ENCODE measurements at places on chromosomes 4 and X. TPM values are rescaled to one million over a fixed set of nuclear protein-coding genes. Genes with fewer than 3 reads are reported as not detected.

- H3K36me3 ChIP-seq = no peaks in the 10 kb centered on the region
- H3K27me3 ChIP-seq = no peaks in the 10 kb centered on the region
- no peak overlapping the region for H3K27ac ChIP-seq
- peaks cover 8% of the 10 kb centered on the region for H3K4me1 ChIP-seq
- no peak overlapping the region for H3K4me3 ChIP-seq
- no peak for DNase-seq
Observed at GRCh38 chr4:85828027-85828890, 353.3 kb downstream of the ARHGAP24 start.

The ADGRG2 gene
- not detected for total RNA-seq

The NUDT10 gene
- total RNA-seq = 2.7 TPM

The ENPEP gene
- total RNA-seq = not detected

DNA sequence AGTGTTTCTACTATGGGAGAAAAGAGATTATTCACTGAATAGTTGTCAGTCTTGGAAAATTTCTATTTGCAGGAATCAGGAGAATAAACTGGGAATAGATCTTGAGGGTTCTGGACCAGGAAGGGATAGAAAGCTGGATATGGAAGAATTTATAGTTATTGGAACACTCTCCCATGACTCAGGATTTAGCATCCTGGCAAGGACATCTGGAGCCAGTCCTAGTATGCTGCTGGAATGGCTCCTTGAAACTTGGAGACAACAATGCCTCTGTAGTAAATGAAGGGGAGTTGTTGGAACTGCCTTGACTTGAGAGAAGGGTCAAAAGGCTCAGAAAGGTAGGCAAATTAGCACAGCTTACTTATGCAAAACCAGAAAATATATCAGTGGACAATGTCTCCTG, 23.5 kb upstream of the THOC2 start:
- no peaks in the 10 kb centered on the region for H3K27me3 ChIP-seq
- no peak for DNase-seq
- H3K4me1 ChIP-seq = no peaks in the 10 kb centered on the region
- H3K27ac ChIP-seq = no peak overlapping the region

- no peak overlapping the region for H3K4me3 ChIP-seq
- H3K27me3 ChIP-seq = peaks cover 13% of the 10 kb centered on the region
- DNase-seq = no peak
- no peaks in the 10 kb centered on the region for H3K36me3 ChIP-seq
- H3K27ac ChIP-seq = no peak overlapping the region
Observed at GRCh38 chr4:27154706-27155105, 294.1 kb downstream of the STIM2 start.

The CHRNA9 gene
- 0.22 TPM for total RNA-seq

DNA sequence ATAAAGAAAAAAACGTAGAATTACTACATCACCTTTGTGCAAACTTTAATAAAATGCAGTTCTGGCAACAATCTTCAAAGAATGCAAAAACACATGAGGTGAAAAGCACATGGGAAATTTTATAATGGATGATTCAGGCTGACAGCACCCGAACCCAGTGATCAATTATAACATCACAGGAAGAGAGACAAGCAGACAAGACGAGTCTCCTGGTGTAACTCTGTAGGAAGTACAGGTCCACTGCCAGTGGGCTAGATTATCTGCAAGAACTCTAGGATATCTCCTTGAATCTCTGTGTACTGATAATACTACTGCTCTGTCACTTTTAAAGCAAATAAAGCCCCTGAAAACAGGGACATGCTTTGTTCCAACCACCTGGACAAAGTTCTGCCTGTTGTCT, 58.9 kb upstream of the NXF3 start:
- peaks cover 4% of the 10 kb centered on the region for H3K4me1 ChIP-seq
- no peak for DNase-seq

DNA sequence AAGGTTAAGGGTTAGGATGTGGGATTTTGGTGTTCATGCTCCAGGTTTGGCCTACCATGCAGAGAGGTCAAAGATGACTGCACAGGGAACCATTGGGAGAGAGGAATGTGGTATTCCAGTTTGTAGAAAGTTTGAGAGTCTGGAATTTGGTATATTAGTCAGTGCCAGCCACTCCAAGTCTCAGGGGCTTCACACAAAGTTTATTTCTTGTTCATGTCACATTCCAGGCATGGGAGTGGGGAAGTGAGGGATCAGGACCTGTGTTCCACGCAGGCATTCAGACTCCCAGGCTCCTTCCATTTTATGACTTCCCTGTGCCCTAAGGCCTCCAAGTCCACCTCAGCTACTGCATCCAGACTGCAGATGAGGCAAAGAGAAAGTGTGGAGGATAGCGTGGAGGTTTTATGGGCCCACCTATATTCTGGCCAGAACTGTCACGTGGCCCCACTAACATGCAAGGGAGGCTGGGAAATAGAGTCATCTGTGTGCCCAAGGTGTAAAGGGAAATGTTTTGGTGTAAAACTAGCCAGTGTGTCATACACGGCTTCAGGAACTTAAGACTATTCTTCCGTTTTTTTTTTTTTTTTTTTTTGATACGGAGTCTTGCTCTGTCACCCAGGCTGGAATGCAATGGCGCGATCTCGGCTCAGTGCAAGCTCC, 140.6 kb upstream of the SCML1 start:
- no peak overlapping the region for H3K27ac ChIP-seq
- H3K36me3 ChIP-seq = peaks cover 4% of the 10 kb centered on the region
- peaks cover 4% of the 10 kb centered on the region for H3K27me3 ChIP-seq
- peaks cover 16% of the 10 kb centered on the region for H3K4me1 ChIP-seq
- H3K4me3 ChIP-seq = no peak overlapping the region
- DNase-seq = no peak

- H3K27ac ChIP-seq = peak overlapping the region; percentile 45
- no peak for DNase-seq
- peaks cover 15% of the 10 kb centered on the region for H3K27me3 ChIP-seq
Observed at GRCh38 chr4:89110541-89110985, 770 bp upstream of the TIGD2 start.

DNA sequence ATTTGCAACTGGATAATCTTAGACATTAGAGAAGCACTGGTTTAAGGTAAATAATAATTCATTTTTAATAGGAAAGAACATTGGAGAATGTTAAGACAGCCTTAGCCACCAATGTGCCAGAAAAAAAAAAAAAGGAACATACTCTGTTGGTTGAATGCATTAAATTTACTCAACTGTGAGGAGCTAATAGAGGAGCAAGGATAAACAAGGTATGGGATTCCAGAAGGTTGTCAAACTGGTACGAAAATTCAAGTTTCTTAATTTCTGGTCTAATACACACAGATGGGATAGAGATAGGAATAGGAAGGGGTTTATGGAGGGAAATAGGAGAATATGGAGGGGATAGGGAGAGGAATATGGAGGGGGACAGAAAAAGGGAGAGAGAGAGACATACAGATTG, 1096.6 kb downstream of the ARAP2 start:
- H3K36me3 ChIP-seq = no peaks in the 10 kb centered on the region
- no peak for DNase-seq
- H3K27ac ChIP-seq = no peak overlapping the region
- H3K4me1 ChIP-seq = no peaks in the 10 kb centered on the region
- no peak overlapping the region for H3K4me3 ChIP-seq

The STK32B gene
- not detected for total RNA-seq
